ENCODE measurements at places on chromosomes 6 and 20.
A peak's percentile ranks its signal among the peaks of the same experiment; 100 is the strongest.

DNA sequence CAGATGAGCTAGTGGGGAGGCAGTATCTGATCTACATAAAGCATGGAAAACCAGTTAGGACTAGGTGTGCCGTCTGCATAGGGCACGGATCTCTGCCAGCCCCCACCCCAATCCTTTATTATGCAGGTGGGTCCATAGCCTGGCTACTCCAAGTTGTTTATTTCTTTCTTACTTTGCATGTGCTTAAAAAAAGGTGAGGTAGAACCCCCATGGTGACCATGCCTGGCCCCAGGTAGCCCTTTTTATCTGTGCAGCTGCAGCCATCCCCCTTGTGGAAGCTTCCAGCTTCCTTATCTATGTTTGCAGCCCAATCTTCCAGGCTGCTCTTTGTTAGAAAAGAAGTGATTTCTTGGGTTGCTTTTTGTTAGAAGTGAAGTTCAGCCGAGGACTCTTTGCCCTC, 9.0 kb upstream of the TREM2 start:
- DNase-seq, result no peak

DNA sequence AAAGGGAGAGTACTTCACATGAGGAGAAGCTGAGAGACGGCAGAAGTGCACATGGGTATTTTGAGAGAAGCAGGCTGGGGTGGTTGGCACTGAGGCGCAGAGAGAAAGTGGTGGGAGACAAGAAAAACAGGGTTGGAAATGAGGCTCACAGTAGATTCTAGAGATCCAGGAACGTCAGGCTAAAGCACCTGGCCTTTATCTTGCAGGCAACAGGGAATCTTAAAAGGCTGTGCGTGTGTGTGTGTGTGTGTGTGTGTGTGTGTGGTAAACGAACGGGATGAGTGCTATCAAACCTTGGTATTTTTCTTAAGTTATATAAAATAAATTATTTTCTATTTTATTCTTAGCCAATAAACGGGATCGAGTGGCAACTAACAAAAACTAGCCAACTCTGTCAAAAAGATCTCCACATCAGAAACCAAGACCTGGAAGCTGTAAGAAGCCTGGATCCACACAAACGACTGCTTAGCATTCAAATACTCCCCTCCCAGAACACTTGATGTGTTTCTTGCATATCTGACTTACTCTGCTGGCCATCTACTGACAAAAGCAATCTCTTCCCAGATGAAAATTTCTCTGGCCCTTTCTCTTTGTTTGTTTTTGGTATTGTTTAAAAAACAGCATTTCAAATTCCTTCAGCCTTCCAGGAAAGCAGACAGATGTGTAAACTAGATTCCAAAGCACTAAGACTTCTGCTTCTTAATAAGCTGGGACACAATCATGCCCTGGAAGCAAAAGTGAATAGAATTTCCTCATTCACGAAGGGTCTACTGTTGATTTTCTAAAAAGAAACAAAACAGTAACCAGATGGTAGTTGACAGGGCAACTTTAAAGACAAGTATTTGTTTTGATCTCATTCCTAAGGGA, 44.8 kb upstream of the FABP7 start:
- no peak for DNase-seq

- no peak for DNase-seq
Observed at GRCh38 chr6:62971976-62972658, 239.2 kb upstream of the FKBP1C start.

GRCh38 chr6:108914235-108915022, 66.2 kb downstream of the ARMC2 start:
- DNase-seq, result no peak

GRCh38 chr6:36063318-36064060, 35.9 kb downstream of the MAPK14 start:
- DNase-seq, result no peak

- no peak for DNase-seq
Observed at GRCh38 chr6:3624250-3625136, 127.0 kb downstream of the PXDC1 start.

- DNase-seq, result no peak
Observed at GRCh38 chr6:2476376-2476775, 231.0 kb upstream of the GMDS start.

GRCh38 chr20:44909872-44910689, at the start of gene PABPC1L:
PABPC1L (plus strand) TSS chr20:44910060; CDS start chr20:44910144, 84 bp downstream.
- DNase-seq, result no peak

- DNase-seq, result no peak
Observed at GRCh38 chr6:152404086-152404857, 232.9 kb downstream of the SYNE1 start.

- DNase-seq, result no peak
Observed at GRCh38 chr6:153814136-153814535, 224.9 kb upstream of the OPRM1 start.

GRCh38 chr20:20430066-20430465, 62.2 kb downstream of the INSM1 start:
- DNase-seq, result no peak

DNA sequence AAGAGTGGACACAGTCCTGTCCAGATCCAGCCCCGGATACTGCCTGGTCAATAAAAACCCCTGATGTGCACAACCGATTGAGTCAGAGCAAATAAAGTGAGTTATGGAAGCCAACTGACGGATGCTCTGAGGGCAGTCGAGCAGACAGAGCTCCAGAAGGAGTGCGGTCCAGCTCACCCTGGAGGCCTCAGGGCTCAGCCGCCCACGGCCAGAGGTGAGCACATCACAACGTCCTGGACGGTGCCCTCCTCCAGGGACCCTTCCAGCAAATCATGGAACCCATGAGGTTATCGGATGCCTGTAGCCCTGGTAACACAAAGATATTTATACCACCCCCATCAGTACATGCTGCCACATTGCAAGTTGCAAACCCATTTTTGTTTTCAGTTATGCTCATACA, 44.0 kb upstream of the SMOC2 start:
- no peak for DNase-seq

- no peak for DNase-seq
Observed at GRCh38 chr20:15772826-15773225, 800.4 kb downstream of the KIF16B start.

- DNase-seq, result no peak
Observed at GRCh38 chr6:75892384-75892783, 143.3 kb downstream of the MYO6 start.

DNA sequence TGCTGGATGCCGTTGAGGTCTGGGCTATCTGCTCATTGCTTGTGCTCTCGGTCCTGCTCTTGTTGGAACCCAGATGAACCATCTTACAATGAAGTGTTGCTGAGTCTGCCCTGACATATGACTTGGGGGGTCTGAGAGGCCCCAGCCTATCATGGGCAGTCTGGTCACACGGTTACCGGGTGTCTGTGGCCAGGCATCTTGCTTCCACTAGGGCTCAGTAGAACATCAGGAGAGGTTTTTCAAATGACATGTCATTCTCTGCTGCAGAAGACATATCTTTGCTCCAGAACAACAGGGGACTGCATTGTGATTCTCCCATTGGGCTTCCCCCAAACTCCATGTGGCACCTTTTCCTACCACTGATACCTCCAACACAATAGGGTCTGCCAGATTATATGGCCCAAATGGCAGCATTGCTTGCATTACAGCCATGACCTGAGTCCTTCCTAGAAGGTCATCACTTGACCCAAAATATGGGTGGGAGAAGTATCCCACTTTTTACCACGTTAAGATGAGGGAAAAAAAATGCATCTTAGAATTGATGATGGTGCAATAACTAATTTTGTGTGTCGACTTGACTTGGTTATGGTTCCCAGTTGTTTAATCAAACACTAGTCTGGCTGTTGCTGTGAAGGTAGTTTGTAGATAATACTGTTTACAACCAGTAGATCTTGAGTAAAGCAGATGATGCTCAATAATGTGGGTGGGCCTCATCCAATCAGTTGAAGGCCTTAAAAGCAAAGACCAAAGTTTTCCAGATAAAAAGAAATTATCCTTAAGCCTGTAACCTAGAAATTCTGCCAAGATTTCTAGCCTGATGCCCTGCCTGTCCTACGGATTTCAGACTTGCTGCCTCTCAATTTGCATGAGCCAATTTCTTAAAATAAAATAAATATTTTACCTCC, 241.0 kb downstream of the QKI start:
- DNase-seq, result no peak

GRCh38 chr20:34579191-34579978, 20.9 kb downstream of the MAP1LC3A start:
- DNase-seq, result peak; percentile 21

DNA sequence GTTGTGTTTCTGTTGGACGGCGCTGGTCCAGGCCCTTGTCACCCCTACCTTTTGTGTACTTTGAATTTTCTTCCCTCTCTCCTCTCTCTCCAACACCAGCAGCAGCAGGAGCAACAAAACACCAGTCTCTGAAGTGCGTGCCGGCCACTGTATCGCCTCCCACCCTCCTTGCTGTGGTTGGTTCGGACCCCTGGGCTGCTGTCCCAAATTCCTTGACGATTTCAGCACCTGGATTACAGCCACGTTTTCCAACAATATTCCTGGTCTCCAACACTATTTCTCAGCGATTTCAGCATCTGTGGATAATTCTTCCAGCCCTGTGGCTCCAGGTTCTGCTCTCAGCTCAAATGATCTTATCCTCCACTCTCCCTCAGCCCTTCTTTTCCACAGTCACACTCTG, 11.8 kb downstream of the MAS1 start:
- peak; percentile 12 for DNase-seq

DNA sequence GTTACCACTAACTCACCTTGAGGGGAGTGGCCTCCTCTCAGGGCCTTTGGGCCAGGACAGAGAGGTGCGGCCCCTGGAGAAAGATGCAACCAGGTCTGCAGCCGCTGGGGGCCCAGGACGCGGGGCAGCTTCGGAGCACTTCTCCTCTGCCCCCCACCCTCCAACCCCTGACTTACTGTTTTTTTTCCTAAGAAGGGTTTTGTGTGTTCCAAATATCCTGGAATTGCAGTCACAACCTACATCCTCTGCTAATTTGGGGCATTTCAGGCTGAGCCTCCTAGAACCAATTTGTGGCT, 1.7 kb downstream of the LINC00237 start:
- no peak for DNase-seq

- DNase-seq, result no peak
Observed at GRCh38 chr6:15876406-15876805, 213.6 kb upstream of the DTNBP1 start.

DNA sequence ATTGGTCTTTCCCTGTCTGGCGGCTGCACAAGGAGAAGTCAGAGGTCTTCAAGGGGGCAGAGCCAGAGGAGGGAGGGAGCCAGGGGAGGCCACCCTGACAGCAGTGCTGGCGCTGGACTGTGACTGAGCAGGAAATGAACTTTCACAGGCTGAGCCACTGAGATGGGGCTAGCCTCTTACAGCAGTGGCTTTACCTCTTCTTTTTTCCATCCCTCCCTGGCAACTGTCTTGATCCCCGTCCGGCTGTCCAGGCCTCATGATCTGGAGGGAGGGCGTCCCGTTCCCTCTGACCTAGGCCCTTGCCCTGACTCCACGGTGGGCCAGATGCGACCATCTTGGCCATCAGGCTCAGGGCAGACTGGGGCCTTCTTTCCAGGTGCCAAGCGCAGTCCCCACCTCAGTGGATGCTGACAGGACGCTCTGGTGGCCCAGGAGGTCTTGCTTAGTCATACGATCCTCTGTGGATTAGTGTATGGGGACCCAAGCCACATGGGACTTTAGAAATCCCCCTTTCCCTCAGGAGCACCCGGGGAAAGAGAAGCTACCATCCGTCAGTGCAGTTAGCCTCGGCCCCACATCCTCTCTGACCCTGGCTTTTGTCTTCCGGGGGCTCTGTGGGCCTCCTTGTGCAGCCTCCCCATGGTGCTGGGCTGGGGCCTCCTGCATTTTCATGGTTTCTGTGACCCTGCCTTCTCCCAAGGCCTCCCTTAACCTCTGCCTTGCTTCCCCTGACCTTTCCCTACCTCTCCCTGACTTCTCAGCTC, 57.4 kb upstream of the CCDC167 start:
- DNase-seq, result no peak

DNA sequence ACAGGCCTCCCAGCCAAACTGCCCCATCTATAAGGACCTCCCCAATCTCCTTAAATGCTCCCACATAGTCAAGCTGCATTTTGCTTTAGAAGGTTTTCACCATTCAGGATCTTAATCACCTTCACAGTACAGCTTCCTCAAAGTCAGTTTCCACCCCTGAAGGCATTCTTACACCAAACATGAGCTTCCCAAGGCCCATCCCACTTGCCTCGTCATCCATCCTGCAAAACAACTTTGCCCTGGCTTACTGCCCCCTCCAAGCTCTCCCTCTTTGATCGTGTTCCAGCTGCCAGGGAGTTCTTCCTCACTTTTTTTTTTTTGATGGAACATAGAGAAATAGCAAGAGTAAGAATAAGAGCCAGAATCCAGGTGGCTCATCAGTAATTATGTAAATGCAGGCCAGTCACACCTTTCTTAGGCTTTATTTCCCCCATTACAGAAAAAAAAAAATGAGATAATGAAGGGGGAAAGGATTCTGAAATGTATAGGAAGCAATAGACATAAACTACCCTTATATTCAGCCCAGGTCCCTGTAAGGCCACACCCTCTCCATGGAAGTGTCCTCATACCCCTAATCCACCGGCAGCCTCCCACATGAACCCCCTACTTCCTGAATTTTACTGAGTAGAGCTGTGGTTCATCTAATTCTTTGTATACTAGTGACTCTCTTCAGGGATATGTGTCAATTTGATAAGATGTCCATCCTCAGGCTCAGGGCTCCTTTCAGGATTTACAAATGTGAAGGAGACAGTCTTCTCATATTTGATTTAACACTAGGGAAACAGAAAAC, 12.7 kb downstream of the TRIM27 start:
- DNase-seq, result no peak

GRCh38 chr6:166782520-166782919, 155.5 kb upstream of the RPS6KA2 start:
- DNase-seq, result no peak

GRCh38 chr6:155341130-155341828, 27.0 kb upstream of the TFB1M start:
- DNase-seq, result no peak

- DNase-seq, result no peak
Observed at GRCh38 chr6:11237428-11237827, 5.0 kb upstream of the NEDD9 start.

GRCh38 chr6:115882174-115882573, 178.5 kb downstream of the FRK start:
- no peak for DNase-seq

DNA sequence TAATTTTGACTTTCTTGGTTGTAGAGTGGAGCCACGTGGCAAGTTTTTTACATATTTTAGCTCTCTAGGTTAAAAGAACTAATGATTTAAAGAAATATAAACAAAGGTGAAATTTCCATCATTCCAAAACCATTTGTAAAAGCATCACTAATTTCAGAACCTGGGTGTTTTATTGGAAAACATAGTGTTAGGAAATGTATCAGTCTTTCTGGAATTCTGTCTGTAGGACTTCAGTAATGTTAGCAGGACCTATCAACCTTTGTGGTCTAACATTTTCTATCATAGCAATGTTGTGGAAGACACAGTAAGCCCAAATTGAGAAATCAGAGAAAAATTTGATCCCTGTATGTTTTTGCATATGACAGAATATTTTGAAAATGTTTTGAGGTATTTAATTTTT, 28.3 kb downstream of the L3MBTL3 start:
- DNase-seq, result peak; percentile 55

Measured in fibroblast of skin of left quadriceps (primary cell).